ENCODE measurements at places on chromosomes 6 and 20.

DNA sequence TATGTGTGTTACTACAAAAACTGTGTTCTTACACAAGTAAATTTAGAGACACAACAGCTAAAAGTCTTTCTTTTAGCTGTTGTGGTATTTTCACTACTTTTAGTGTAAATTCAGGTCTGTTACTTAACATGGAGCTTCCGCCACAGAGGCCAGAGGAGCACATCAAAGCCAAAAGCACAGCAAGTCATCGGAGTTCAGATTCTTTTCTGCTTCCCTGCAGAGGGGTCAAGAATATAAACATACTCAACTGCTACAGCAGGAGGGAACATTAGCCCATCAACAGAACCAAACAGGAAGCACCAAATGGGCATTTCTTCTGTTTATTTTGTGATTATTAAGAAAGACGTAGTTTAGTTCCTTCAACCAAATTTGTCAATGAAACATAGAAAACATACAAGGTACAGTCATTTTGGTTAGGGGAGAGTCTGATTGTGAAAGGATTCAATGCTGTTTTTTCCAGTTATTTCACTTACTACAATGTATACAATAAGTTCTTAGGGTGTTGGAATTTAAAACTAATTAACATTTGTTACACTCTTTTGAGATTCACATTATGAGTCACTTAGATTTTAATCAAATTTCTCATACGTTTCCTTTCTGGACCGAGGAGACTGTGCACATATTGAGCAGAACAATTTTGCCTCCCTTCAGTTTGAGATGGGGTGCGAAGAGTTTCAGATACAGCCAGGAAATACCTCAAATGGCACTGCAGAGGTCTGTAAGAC lies 42.8 kb upstream of the DSE start:
- DNase-seq = no peak

DNA sequence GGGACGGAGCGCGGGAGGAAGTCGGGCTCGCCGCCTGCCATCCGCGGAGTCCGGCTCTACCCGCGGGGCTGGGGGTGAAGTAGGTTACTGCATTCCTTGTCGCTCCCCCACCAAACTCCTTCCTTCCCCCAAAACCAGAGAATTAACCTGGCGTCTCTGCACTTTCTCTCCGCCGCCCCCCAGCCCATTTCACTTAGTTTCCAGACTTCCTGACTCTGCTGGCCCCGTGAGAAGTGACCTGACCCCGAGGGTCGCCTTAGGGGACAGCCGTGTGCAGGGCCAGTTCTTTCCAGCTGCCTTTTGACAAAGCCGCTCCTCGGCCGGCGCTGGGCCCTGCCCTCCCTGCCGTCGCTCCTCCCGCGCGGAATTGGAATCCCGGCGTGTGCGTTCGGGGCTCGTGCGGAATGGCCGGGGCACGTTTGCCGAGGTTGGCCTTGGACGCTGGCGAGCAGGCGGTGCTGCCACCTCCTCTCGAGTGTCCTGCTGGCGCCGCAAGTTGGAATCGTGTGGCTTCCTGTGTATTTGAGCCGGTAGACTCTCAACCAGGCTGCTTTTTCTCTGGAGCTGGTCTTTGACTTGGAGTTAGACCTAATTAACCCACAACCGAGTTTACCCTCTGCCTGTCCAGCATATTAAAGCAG lies 650 bp downstream of the DCBLD1 start:
- no peak for DNase-seq

- DNase-seq = no peak
Observed at GRCh38 chr6:25350573-25350972, 71.4 kb downstream of the CARMIL1 start.

- no peak for DNase-seq
Observed at GRCh38 chr6:167990016-167990945, 7.2 kb upstream of the KIF25 start.

- no peak for DNase-seq
Observed at GRCh38 chr20:12798286-12798685, 210.5 kb upstream of the SPTLC3 start.

DNA sequence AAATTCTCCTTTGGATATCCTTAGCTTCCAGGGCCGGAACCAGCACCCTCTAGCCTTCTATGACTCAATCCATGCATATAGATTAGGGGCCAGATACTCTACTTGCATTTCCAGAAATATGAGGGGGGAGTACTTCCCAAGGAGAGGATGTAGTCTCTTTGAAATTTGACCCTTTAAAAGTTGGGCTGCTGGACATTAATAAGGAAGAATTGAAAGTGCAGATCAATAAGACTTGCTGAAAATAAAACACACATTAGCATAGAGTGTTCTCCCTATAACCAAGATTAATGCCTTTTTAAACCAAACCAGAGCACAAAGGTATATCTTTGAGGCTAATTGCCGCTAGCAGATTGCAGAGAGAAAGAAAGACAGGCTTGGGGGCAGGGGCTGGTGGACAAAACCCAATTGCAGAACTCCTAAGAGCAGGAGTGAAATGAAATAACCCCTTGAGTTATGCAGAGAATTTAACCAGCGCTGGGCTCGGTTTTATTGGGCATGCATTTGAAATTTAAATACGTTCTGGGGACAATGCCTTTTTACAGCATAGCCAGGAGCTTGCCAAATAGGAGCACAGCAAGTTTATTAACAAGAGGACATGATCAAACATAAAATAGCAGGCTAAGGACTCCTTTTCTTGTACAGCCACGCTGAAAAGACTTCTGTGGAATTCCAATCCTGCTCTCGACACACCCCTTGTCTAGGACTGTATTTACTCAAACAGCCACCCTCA lies 108.2 kb upstream of the SALL4 start:
- DNase-seq = no peak

GRCh38 chr6:152954443-152954842 lies 28.4 kb downstream of the FBXO5 start:
- DNase-seq = no peak

GRCh38 chr6:32108094-32108627 lies 977 bp downstream of the TNXB start:
- no peak for DNase-seq

DNA sequence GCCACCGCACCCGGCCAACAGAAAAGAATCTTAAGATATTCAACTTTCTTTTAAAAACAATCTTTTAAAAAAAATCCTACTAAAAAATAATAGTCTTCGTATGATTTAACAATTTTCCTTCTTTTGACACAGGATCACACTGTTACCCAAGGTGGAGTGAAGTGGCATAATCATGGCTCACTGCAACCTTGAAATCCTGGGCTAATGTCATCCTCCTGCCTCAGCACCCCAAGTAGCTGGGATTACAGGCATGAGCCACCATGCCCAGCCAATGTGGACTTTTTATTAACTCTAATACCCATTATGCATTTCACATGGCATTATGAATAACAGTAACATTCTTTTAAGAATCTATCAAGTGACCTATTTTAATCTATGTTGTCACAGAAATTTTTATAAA lies 20.8 kb downstream of the RBM39 start:
- DNase-seq = no peak

- DNase-seq = no peak
Observed at GRCh38 chr6:157909282-157909664, 72.4 kb upstream of the SYNJ2 start.

- DNase-seq = no peak
Observed at GRCh38 chr6:11277275-11278206, 45.1 kb upstream of the NEDD9 start.

GRCh38 chr20:17559338-17559737 lies 10.5 kb upstream of the DSTN start:
- no peak for DNase-seq

DNA sequence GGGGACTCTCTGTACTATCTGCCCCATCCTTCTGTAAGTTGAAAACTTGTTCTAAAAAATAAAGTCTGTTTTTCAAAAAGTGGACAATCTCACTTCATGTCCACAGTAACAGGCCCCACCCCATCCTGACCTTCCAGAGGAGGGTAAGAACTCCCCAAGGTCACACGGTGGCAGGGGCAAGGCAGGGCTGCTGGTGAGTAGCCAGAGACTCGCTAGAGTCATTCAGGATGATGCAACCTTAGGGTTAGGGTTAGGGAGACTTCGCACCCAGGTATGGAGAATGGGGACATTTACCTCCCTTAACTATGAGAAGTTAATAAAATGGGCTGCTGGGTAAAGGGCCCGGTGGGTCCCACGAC lies 15.4 kb downstream of the PEDS1 start:
- no peak for DNase-seq

- DNase-seq = no peak
Observed at GRCh38 chr6:26420688-26421171, 18.7 kb downstream of the BTN3A1 start.

GRCh38 chr20:38293491-38294065 lies 10.4 kb upstream of the BPI start:
- no peak for DNase-seq

DNA sequence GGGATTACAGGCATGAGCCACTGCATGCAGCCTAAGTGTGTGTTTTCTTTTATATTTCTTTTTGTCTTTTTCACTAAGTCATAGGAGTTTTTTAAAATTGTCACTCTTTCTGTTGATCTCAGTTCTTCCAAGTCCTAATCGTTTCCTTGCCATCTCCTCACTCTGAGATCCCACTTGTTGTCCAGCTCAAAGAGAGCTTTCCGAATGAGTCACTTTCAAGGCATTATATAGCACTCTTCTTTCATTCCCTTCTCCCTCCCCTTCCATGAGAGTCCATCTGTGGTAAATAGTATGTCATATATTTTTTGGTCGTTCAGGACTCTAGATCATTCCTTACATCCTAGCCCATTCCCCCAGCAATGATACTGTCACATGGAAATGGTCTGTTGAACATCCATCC lies 4.3 kb downstream of the VAPB start:
- DNase-seq = no peak

DNA sequence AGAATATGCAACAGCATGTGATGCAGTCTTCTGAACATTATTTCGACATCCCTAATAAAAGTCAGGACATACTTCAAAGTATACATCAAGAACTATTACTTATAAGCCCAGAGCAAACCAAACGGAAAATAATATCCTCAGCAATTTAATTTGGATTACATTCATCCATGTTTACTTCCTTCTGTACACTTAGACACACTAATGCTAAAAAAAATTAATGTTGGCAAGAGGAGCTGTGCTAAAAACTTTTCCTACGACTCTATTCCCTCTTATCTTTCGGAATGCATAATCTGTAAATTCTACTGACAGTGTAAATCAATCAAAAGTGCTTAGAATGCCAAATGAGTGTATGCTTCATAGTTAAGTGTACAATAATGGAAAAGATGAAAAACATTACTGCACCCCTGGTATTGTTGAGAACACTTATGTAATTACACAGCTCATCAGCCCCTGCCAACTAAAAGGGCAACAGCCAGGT lies 301.2 kb upstream of the HSF2 start:
- no peak for DNase-seq

- DNase-seq = no peak
Observed at GRCh38 chr6:24004062-24004461, 122.0 kb upstream of the NRSN1 start.

- no peak for DNase-seq
Observed at GRCh38 chr6:161561908-161562307, 288.0 kb upstream of the AGPAT4 start.

DNA sequence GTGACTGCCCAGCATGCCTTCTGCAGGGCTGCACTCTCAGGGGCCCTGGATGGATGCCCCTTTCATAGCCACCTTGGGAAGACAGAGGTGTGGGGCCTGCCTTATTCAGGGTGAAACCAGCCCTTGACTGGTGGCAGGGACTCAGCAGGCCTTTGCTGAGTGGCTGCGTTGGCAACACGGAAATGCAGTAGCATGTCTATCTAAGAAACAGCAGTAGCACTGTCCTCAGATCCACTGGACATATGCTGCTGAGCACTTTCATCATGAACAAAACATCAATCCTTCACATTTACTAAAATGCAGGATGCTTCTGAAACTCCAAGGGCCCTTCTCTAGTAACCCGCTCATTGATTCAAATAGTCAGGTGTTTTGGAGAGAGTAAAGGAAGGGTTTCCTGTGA lies 4.9 kb upstream of the TBXT start:
- DNase-seq = no peak

DNA sequence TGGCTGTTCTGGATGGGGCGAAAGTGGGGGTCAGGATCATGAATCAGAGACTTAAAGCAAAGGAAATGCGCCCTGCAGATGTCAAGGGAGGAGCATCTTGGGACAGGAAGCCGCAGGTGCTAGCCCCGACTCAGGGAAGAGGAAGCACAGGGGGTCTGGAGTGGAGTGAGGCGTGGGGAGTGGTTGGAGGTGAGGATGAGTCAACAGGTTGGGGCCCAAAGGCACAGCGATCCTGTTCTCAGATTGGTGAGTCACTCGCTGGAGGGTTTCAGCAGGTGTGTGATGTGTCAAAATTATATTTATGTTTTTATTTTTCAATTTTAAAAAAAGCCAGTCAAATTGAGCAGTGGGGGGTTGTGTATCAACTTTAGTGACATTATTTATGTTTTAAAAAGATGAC lies 19.0 kb downstream of the PACSIN1 start:
- peak; percentile 37 for DNase-seq

GRCh38 chr20:37308086-37309050 lies 18.9 kb downstream of the MANBAL start:
- no peak for DNase-seq

GRCh38 chr6:156440688-156441087 lies 336.5 kb upstream of the ARID1B start:
- DNase-seq = no peak

- no peak for DNase-seq
Observed at GRCh38 chr20:59984541-59984940, 26.3 kb downstream of the CDH26 start.

DNA sequence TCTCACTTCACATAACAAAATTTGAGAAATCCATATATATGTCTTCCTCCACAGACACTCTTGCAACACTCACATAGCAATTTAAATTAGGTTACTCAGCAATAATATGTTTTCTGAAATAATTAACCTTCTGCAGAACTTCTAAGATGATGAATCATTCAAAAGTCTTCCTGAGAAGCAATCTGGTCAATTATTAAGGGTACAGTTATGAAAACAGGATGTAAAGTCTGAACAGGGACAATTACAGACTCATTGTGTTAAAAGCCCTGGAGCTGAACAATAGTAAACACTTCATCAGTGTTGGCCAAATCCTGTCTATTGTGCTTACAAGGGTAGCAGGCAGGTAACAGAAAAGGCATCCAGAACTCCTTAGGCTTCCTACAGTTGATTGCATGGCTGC lies 75.4 kb downstream of the FILIP1 start:
- DNase-seq = no peak

DNA sequence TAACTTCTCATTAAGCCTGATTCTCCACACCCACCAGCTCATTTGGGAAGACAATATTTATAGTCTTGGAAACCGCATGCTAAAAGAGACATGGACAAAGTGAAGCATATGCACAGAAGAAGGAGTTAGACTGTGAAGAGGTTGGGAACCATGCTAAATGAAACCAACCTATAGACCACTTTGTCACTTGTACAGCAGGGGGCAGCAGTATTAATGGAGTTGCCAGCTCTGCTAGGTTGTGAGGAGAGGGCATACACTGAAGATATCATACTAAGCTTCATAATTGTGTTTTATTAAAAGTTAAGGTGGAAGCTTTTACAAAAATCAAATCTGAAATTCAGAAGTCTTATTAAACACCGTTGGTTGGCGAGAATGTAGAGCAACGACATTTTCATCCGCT lies 38.3 kb upstream of the HMGCLL1 start:
- no peak for DNase-seq

GRCh38 chr20:3082955-3083952 lies 1.3 kb downstream of the AVP start:
- DNase-seq = no peak
